ENCODE measurements at places on chromosomes 2 and 18. TPM values are rescaled to one million over a fixed set of nuclear protein-coding genes. Genes with fewer than 3 reads are reported as not detected.

Gene SFTPB
- total RNA-seq: not detected

Gene NAGK
- 128 TPM for total RNA-seq

- DNase-seq: no peak
Measured at GRCh38 chr2:208698114-208698513, 291.5 kb downstream of the PTH2R start.

- no peak for DNase-seq
Measured at GRCh38 chr2:204776781-204777559, 231.7 kb downstream of the PARD3B start.

GRCh38 chr2:219442256-219443015, 7.8 kb downstream of the SPEG start:
- no peak for DNase-seq

GRCh38 chr2:159106109-159106508, 137.7 kb downstream of the TANC1 start:
- no peak for DNase-seq
